ENCODE measurements at places on chromosomes 6 and 20.

DNA sequence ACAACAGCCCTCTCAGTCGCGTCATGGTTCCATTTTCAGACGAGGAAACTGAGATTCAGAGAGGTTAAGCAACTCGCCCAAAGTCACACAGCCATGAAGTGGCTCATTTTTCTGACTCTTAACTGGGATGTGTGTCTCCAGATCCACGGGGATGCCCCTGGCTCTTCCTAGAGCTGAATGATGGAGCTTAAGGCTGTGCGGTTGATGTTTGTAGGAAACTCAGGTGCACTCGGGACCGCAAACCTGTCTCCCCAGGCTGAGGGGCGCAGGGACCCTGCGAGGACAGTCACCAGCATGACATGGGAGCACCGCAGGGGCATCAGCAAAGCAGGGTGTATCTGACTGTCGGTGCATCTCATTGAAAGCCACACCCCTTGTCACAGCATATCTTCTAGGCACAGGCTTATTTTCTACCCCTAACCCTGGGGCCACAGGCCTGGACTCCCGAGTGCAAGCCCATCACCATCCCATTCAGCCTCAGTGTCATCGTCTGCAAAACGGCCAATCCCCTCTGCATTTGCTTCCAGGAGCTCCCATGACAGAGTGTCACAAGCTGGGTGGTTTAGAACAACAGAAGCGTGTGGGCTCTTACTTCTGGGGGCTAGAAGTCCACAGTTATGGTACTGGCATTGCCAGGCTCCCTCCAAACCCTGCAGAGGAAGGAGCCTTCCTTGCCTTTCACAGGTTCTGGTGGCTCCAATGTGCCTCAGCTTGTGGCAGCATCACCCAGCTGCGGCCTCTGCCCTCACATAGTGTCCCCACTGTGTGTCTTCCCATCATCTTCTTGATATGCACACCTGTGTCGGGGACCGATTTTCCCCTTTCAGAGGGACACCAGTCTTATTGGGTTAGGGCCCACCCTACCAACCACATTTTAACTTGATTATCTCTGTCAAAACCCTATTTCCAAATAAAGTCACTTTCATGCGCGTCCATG is 9.9 kb upstream of the ARHGAP40 start:
- ATAC-seq, result no peak
- H3K4me1 ChIP-seq, result no peaks in the 10 kb centered on the region
- no peak overlapping the region for H3K4me3 ChIP-seq

- ATAC-seq, result no peak
- no peaks in the 10 kb centered on the region for H3K4me1 ChIP-seq
- no peaks in the 10 kb centered on the region for H3K27me3 ChIP-seq
- no peaks in the 10 kb centered on the region for H3K36me3 ChIP-seq
Observed at GRCh38 chr20:54938707-54939106, 463.3 kb downstream of the DOK5 start.

GRCh38 chr6:27139756-27140579 is 107.5 kb upstream of the PRSS16 start:
- peak overlapping the region; percentile 97 for H3K4me3 ChIP-seq
- ATAC-seq, result peak; percentile 44
- H3K27ac ChIP-seq, result peak overlapping the region; percentile 91

DNA sequence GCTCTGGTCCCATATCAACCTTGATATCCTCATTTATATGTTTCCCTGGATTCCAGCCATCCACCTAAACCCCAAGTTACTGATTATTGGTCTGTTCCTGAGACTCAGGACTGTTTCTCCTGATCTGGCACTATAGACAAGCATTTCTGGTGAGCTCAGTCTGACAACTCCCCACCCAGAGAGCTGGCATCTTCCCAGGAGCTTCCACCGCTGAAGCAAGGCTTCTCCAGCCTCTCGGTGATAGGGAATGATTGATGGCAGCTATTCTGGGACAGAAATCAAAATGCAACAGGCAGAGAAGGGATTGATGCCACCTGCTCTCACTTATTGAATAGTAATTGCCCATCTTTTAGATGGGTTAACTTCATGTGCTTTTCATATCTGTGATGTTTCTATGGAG is 169.7 kb upstream of the GGTLC1 start:
- no peak for ATAC-seq
- H3K27me3 ChIP-seq, result peaks cover 13% of the 10 kb centered on the region
- no peaks in the 10 kb centered on the region for H3K36me3 ChIP-seq
- no peak overlapping the region for H3K27ac ChIP-seq

DNA sequence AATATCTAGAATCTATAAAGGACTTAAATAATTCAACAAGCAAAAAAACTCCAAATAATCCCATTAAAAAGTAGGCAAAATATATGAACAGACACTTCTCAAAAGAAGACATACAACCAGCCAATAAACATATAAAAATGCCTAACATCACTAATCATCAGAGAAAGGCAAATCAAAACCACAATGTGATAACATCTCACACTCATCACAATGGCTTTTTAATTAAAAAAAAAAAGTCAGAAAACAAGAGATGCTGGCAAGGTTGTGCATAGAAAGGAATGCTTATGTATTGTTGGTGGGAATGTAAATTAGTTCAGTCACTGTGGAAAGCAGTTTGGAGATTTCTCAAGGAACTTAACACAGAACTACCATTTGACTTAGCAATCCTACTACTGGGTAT is 979.6 kb upstream of the MAP3K7 start:
- no peak for ATAC-seq
- H3K36me3 ChIP-seq, result no peaks in the 10 kb centered on the region
- H3K4me3 ChIP-seq, result no peak overlapping the region
- H3K4me1 ChIP-seq, result no peaks in the 10 kb centered on the region
- H3K27ac ChIP-seq, result no peak overlapping the region

DNA sequence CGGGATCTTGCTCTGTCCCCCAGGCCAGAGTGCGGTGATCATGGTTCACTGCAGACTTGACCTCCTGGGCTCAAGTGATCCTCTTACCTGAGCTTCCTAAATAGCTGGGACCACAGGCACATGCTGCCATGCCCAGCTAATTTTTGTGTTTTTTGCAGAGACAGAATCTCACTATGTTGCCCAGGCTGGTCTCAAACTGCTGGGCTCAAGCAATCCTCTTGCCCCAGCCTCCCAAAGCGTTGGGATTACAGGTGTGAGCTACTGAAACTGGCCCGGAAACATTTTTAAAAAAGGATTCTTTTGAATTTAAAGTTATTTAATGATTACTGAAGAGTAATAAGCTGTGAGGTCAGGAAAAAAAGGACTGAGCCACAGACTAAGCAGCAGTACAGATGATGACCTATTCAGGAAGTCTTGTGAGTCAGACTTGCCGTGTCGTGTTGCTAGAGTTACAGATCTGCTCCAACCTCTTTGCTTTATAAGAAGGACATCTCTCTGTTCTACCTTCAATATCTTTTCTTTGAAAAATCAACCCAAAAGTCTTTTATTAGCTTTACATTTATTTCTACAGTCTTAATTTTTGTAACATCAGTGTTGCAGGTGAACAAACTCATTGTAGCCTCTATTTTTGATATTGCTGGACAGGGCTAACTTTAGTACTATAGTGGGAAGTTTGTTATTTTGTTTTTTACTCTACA is 108.7 kb downstream of the NCOA3 start:
- peaks cover 66% of the 10 kb centered on the region for H3K4me1 ChIP-seq
- ATAC-seq, result peak; percentile 91
- H3K27me3 ChIP-seq, result no peaks in the 10 kb centered on the region
- H3K4me3 ChIP-seq, result peak overlapping the region; percentile 23
- peak overlapping the region; percentile 85 for H3K27ac ChIP-seq

DNA sequence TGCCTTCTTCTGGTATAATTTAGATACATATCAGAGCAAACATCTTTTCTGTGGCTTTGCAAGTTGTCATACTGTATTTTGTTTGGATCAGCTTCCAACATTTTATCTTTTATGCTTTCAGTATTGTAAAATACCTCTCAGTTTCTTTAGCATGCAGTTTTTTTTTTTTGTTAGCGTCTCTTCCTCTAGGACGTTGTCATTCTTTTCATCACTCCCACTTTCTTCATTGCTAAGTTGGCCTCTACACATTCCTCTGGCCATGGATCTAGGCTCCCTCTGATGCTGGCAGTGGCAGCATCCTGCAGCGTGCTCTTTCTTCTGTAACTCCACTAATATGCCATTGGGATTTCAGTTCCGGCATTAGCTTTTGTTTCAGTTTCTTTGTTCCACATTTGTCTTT is 21.7 kb downstream of the RPRD1B start:
- peak overlapping the region; percentile 23 for H3K27ac ChIP-seq
- no peak for ATAC-seq
- H3K36me3 ChIP-seq, result peaks cover 14% of the 10 kb centered on the region

All from stimulated activated memory B cell treated with anti-CD40 and anti-IgM and Interleukin-4, amounts not matched to agents 10 μg/mL and 1 μg/mL and 100 μg/mL, for 72 hours (primary cell).